ENCODE measurements at places on chromosomes 7 and 10.

DNA sequence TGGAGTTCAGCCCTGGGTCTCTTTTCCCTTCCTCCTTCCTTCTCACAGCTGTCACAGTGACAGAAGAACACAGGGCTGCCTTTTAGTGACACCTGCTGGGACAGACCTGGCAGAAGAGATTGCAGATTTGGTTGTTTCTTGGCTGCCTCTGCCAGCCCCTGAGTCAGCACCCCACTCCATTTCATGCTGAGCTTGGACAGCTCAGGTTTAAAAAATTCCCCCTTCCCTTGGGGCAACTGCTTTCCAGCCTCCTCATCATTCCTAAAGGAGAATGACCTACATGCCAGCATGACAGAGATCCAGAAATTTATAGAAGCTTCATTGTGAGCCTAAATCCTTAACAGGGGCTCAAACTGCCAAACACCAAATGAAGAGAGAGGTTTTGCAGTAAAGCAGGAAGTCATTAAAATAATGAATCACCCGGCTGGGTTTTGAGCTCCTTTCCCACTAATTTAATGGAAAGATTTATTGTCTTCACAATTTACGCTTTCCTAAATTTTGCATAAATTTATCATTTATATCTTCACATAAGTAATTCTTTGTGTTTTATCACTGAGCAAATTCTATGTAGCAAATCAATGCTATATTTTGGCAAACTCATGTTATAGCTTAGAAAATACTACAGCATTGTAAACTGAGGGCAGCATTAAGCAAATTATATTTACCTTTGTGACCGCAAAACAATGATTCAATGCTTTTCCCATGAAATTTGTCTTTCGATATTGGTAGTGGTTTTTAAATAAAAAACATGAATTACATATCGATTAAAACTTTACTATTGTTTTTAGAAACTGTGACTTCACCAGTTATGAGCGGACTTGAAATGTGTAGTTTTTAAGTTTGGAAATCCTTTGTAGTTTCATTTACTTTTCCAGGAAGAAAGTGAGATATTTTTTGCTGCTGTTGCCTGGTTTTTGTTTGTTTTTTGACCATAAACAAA is 399.5 kb upstream of the ANKRD30A start:
- H3K27ac ChIP-seq = no peak overlapping the region
- DNase-seq = no peak
- no peaks in the 10 kb centered on the region for H3K27me3 ChIP-seq

GRCh38 chr7:107843184-107843583 is 40.2 kb upstream of the SLC26A3 start:
- H3K4me1 ChIP-seq = no peaks in the 10 kb centered on the region
- no peak overlapping the region for H3K4me3 ChIP-seq
- H3K27ac ChIP-seq = no peak overlapping the region
- DNase-seq = no peak
- no peaks in the 10 kb centered on the region for H3K36me3 ChIP-seq

DNA sequence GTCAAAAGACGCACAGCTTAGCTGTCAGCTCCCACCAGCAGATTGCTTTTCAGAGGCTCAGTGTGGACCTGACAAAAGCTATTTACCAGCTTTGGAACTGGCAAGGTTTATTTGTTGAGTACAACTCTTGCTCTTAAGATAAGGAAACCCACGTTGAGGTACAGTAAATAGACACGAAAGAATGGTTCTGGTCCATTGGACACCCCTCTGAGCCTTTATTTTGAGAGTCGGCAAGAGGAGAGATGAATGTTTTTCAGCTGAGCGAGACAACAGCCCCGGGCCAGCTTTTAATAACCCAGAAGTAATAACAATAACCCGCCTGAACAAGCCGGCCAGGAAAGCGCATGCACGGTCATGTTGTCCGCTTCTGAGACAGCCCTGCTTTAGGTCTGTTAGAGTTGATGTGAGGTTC is 49.0 kb downstream of the WNT2 start:
- H3K27ac ChIP-seq = no peak overlapping the region
- no peak overlapping the region for H3K4me3 ChIP-seq
- H3K36me3 ChIP-seq = no peaks in the 10 kb centered on the region
- peaks cover 35% of the 10 kb centered on the region for H3K27me3 ChIP-seq

GRCh38 chr10:112793202-112793921 is 156.7 kb upstream of the TCF7L2 start:
- no peaks in the 10 kb centered on the region for H3K27me3 ChIP-seq
- H3K4me3 ChIP-seq = no peak overlapping the region
- no peak overlapping the region for H3K27ac ChIP-seq
- peaks cover 2% of the 10 kb centered on the region for H3K36me3 ChIP-seq

DNA sequence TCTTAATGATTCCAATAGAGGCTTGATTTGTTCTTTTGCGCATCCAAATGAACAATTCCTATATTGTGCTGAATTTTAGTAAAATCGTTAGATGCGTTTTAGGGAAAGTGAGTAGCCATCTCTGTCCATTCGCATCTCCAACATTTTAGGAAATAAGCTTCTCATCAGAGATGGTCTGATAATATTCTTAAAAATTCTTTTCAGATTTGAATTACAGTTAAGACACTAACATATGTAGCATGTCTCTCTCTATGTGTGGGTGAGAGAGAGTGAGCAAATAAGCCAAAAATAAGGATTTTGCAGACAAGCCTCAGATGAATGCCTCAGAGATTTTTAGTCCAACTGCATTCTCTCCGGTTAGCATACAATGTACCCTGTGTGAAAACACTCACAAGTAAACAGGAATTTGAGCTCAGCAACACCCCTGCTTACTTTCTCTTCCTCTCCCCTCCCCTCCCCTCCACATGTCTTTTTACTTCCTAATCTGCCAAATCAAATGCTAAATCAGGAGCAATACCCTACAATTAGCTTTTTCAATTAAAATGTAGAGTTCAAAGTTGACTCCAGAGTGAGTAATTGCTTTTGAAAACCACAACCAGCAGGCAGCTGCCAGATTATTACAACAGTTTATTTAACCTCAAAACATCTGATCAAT is 354.4 kb downstream of the CRPPA start:
- peaks cover 7% of the 10 kb centered on the region for H3K4me1 ChIP-seq
- no peak overlapping the region for H3K4me3 ChIP-seq
- no peaks in the 10 kb centered on the region for H3K36me3 ChIP-seq
- no peak overlapping the region for H3K27ac ChIP-seq

- no peak overlapping the region for H3K27ac ChIP-seq
- no peaks in the 10 kb centered on the region for H3K36me3 ChIP-seq
- H3K4me3 ChIP-seq = no peak overlapping the region
- no peaks in the 10 kb centered on the region for H3K4me1 ChIP-seq
- H3K27me3 ChIP-seq = peaks cover 9% of the 10 kb centered on the region
Measured at GRCh38 chr10:107164992-107165391, 486 bp upstream of the SORCS1 start.

DNA sequence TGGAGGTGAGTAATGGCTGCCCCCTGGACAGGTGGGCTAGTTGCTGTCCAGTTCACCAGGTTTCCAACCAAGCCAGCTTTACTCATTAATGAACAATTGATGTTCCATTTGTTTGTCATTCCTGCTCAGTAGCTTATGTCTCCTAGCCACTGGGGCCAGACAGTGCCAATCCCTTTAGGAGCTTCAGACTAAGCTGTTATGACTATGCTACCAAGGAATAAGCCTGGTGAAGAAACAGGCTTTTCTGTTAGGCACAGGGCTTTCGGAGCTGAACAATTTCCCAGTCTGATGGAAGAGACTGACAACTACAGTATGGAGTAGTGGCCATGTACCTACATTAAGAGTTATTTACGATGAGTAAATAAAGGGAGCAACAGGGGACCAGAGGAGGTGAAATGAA is 2.1 kb upstream of the FMC1 start:
- peak overlapping the region; percentile 99 for H3K4me3 ChIP-seq
- no peak for DNase-seq
- peak overlapping the region; percentile 100 for H3K27ac ChIP-seq
- peaks cover 31% of the 10 kb centered on the region for H3K4me1 ChIP-seq
- peaks cover 10% of the 10 kb centered on the region for H3K27me3 ChIP-seq

- H3K36me3 ChIP-seq = peaks cover 2% of the 10 kb centered on the region
- peaks cover 28% of the 10 kb centered on the region for H3K27me3 ChIP-seq
- no peak overlapping the region for H3K27ac ChIP-seq
Measured at GRCh38 chr7:48183965-48184364, 12.7 kb downstream of the ABCA13 start.

GRCh38 chr7:111390000-111390399 is 172.3 kb downstream of the IMMP2L start:
- H3K36me3 ChIP-seq = no peaks in the 10 kb centered on the region
- DNase-seq = no peak
- no peaks in the 10 kb centered on the region for H3K27me3 ChIP-seq
- H3K27ac ChIP-seq = no peak overlapping the region
- H3K4me1 ChIP-seq = no peaks in the 10 kb centered on the region

DNA sequence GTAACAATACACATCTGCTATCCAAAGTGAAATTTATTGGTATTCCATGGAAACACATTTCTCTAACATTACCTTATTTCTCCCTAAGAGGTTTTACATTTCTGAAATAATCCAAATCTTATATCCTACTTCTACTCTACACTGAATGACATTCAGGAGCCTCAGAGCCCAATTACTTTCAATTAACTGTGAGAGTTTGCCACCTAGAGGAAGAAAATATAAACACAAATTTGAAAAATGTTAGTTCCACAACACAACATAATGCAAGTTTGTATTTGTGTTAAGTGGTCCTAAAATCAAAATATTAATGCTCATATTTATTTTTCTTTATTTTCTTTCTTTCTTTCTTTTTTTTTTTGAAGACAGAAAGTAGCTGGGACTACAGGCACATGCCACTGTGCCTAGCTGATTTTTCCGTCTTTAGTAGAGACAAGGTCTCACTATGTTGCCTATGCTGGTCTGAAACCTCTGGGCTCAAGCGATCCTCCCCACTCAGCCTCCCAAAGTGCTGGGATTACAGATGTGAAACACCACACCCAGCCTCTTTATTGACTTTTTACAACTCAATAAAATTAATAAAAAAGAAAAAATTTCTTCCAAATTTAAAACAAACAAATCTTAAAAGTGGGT is 46.0 kb downstream of the ATAD1 start:
- no peak overlapping the region for H3K4me3 ChIP-seq
- H3K4me1 ChIP-seq = peaks cover 3% of the 10 kb centered on the region
- no peak overlapping the region for H3K27ac ChIP-seq
- DNase-seq = no peak
- no peaks in the 10 kb centered on the region for H3K27me3 ChIP-seq

- H3K4me1 ChIP-seq = no peaks in the 10 kb centered on the region
- no peak overlapping the region for H3K27ac ChIP-seq
Measured at GRCh38 chr10:25564351-25564750, 369.7 kb upstream of the MYO3A start.

GRCh38 chr7:105112440-105113418 is 98.7 kb downstream of the KMT2E start:
- H3K36me3 ChIP-seq = peaks cover 74% of the 10 kb centered on the region
- H3K27ac ChIP-seq = peak overlapping the region; percentile 83
- peaks cover 8% of the 10 kb centered on the region for H3K4me1 ChIP-seq
- H3K4me3 ChIP-seq = no peak overlapping the region
- H3K27me3 ChIP-seq = no peaks in the 10 kb centered on the region

GRCh38 chr7:45563401-45563800 is 10.8 kb upstream of the ADCY1 start:
- H3K27me3 ChIP-seq = peaks cover 69% of the 10 kb centered on the region
- no peak overlapping the region for H3K4me3 ChIP-seq
- DNase-seq = no peak
- no peaks in the 10 kb centered on the region for H3K4me1 ChIP-seq

DNA sequence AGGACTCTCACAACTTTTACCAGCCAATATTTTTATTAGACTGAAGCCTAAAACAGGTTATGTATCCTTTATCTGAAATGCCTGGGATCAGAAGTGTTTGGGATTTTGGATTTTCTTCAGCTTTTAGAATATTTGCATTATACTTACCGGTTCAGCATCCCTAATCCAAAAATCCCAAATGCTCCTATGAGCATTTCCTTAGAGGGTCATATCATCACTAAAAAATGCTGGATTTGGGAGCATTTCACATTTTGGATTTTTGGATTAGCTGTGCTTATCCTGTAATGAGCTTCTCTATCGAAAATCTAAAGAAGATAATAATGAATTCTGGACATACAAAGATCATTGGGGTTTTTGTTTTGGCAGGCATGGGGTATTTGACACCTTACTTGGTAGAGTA is 53.0 kb downstream of the RALA start:
- H3K4me1 ChIP-seq = peaks cover 4% of the 10 kb centered on the region
- H3K27ac ChIP-seq = no peak overlapping the region
- H3K36me3 ChIP-seq = peaks cover 3% of the 10 kb centered on the region

DNA sequence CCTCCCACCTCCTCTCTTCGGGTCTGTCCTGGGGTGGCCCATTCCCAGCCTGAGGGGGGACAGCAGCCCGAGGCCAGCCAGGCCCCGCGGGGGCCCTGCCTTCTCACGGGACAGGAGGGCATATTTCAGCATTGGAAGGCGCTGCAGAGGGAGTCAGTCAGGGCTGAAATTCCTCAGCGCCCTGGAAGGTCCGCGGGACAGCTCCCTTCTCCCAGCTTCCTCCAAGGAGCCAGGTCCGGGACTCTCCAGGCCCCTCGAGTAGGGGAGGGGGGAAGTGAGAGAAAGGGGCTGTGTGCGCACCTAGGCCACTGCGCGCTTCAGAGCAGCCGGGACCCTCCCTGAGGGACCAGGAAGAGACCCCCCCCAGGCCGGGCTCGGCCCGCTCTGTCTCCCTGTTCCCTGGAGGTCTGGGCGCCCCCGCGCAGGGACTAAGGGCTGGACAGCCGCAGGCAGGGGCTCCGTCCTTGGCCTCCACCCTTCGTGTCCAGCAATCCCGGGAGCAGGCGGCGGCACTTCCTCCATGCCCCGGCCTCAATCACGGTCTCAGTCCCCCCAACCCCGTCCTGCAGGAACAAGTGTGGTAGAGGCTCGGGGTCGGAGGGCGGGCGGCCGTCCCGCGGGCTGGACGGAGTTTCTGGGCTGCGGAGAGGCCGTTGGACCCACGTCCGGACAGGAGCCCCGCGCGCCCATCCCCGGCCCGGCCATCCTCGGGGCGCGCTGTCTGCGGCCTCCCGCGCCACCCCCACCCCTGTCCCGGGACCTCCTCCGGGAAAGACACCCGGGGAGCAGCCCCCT is 6.0 kb upstream of the ELFN1 start:
- no peaks in the 10 kb centered on the region for H3K36me3 ChIP-seq
- peak overlapping the region; percentile 51 for H3K4me3 ChIP-seq
- peaks cover 63% of the 10 kb centered on the region for H3K27me3 ChIP-seq
- peak overlapping the region; percentile 82 for H3K27ac ChIP-seq
- DNase-seq = no peak
- H3K4me1 ChIP-seq = peaks cover 11% of the 10 kb centered on the region

- DNase-seq = no peak
- no peak overlapping the region for H3K4me3 ChIP-seq
- H3K36me3 ChIP-seq = no peaks in the 10 kb centered on the region
- no peaks in the 10 kb centered on the region for H3K27me3 ChIP-seq
- H3K27ac ChIP-seq = no peak overlapping the region
Measured at GRCh38 chr10:101446947-101447346, 93.0 kb downstream of the BTRC start.

DNA sequence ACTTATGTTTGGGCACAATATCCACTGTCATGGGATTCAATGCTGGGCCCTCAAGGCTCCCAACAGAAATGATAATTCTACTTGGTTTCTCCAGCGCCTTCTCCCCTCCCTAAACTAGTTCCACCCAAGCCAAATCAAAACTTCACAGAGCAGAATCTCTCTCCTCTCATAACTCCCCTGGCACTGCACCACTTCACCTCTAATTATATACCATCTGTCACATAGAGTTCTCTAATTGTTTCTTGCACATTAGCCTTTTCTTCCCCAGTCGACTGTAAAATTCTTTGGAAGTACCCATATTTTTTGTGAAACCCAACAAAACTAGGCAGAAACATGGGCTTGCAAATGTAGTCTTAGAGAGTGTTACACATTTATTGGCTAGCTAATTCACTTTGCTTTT is 8.1 kb downstream of the SGMS1 start:
- peaks cover 9% of the 10 kb centered on the region for H3K36me3 ChIP-seq
- H3K4me1 ChIP-seq = peaks cover 59% of the 10 kb centered on the region
- no peak overlapping the region for H3K27ac ChIP-seq
- no peak for DNase-seq
